ENCODE measurements at places on chromosomes 6 and 20.

DNA sequence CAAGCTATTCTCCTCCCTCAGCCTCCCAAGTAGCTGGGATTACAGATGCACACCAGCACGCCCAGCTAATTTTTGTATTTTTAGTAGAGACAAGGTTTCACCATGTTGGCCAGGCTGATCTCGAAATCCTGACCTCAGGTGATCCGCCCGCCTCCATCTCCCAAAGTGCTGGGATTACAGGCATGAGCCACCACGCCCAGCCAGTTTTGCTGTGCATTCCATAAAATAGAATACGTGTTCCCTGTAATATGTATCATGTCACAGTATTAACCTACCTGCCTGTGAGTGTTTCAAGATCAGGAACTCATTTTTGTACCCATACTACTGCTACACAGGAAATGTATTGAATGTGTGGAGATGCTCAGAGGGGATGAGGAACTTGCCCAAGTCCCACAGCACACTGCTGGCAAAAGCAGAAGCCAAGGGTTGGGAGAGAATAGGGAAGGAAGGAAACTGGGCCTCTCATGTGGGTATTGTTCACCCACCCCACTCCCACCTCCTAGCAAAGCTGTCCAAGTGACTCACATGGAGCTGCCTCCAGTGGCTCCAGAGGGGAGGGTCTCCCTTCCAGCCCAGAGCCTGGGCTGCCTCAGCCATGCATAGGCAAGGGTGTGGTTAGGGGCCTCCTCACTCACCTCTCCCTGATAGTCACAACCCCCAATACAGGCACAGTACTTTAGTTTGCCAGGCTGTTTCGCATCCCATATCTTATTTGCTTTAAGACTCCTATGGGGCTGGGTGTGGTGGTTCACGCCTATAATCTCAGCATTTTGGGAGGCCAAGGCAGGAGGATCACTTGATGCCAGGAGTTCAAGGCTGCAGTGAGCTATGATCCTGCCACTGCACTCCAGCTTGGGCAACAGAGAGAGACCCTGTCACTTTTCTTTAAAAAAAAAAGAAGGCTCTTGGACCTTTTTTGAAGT, 9.4 kb downstream of the HM13 start:
- DNase-seq, result no peak

DNA sequence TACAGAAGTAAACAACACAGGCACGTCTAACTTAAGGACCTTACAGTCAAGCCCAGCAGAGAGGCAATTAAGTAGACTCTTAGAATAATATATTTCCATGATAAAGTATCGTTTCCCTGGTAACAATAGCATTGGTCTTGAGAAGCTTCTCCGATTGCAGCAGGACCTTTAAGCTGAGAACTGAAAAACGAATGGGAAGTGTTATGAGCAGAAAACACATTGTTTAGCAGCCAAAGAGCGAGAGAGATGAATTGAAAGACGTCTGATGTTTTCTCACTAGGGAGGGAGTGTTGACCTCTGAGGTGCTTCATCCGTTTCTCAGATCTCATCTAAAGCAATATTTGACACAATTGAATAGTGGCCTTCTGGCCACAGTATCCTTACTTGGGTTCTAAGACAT, 855 bp downstream of the BYSL start:
- DNase-seq, result no peak

DNA sequence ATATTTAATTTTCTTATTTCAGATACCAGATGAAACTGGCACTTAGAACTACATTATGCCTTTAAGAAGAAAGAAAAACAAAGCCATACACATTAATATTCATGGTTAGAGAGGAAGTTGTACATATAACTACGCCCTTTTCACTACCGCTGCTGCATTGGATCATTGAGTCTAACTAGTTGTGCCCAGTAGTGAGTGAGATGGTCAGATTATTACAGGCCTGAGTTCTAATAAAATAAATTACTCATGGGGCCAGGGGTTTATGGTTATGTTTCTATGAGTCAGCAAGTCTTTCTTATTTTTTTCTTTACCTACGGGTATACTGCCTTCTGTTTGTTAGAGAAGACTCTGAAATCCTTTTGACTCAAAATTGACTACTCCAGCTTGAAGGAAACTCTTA, 11.5 kb downstream of the RIOK1 start:
- DNase-seq, result no peak

DNA sequence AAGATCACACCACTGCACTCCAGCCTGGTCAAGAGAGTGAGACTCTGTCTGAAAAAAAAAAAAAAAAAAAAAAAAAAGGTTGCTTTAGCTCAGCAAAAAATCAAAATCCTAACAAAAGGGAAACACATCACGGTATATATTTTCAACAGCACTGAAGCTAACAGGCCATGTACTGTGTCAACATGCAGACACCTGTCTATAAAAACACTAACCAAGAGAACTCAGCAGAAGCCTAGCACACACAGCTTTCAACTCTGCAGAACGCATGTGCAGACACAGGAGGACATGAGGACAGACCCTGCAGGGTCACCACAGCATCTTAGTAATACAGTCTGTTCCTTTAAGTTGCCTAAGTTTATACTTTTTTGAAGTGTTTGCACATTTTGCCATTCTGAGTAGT, 13.5 kb downstream of the NINL start:
- no peak for DNase-seq

GRCh38 chr20:53487461-53488200, 106.0 kb downstream of the ZNF217 start:
- DNase-seq, result no peak

DNA sequence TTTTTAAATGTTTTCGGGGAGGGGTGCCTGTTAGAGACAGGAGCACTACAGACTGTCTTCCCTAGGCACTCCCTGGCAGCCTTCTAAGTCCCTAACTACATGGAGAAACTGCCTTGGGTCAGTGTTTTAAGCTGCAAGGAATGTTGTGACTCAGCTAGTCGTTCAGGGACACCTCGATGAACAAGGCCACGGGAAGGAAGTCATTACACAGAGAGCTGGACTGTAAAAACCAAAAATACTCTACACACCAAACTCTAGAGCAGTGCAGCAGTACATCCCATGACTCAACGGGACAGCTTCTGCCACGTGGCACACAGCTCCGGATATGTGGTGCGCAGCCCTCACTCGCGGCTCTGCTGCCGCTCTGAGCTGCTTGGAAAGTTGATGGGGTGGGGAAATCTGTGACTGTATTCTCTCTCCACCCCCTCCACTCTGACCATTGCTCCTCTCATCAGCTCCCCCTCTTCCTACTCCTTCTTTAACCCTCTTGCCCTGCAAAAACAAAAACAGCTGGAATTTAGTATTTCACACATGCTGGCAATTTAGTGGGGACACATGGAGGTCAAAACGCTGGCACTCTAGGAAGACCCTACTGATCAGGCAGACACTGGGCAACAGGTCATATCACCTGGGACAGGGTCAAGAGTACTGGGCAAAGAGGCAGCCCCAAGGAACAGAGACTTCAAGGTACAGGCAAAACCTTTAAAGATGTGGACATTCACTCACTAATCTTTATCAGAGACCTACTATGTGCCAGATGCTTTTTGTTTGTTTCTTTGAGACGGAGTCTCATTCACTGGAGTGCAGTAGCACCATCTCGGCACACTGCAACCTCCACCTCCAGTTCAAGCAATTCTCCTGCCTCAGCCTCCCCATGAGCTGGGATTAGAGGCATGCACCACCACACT, 10.9 kb upstream of the LPIN3 start:
- DNase-seq, result peak; percentile 41

DNA sequence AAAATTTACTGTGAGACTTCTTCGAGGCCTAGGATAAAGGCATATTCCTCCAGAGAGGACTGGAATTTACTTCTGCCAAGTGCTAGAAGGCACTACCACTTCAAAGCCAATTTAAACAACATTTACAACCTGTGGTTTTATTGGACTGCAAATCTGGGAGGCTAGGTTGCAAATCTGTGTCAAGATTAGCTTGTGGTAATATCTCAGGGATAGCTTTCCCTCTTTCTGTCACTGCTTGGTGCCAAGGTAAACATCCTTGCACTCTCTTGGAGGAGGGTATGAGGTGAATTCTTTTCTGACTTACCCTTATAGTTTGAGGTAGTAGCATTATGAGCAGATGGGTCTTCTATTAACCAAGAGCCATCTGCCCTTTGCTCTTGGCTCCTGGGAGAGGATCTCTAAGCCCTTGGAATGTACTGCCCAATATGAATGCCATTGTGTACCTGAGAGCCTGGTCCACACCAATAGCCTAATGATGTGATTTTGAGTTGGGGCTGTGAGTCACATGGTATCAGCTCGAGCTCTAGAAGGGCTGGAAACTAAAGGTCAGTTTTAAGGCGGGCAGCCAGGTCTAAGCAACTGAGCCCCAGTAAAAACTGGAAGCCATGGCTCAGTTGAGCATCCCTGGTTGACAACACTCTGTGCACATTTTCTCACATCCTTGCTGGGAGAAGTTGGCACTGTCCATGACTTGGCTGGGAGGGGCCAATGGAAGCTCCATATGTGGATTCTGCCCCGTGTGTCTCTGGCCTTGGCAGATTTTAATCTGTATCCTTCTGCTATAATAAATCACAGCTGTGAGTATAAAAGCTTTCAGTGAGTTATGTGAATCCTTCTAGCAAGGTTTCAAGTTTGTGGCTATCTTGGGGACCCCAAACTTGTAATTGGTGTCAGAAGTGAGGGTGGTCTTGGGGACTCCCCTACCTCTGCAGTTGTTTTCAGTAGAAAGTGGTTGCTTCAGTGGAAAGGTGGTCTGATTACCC, 188.1 kb downstream of the UBE3D start:
- DNase-seq, result no peak

- no peak for DNase-seq
Observed at GRCh38 chr6:107538856-107539387, 49.0 kb downstream of the SOBP start.

Data from stimulated activated CD4-positive, alpha-beta T cell treated with anti-CD3 and anti-CD28 coated beads, Interleukin-1b, Interleukin-23, amount 100 ng/mL, for 24 hours (primary cell).